Caco-2 (cell line): ENCODE measurements at places on chromosomes 6 and 20.

DNA sequence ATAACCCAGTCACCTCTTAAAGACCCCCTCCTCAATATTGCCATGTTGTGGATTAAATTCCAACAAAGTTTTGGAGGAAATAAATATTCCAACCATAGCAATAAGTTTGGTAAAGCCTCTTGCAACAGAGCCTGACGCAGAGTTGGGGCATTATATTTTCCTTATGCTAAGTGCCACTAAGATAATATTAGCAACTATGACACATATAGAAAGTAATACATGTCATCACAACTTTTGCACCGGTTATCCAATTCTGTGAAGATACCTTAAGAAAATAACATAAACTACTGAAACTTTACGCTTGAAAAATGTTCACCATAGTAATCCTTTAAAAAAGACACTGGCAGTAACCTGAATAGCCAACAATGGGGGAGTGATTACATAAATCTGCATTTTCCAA, 52.2 kb upstream of the TRERF1 start:
- no peak for DNase-seq

DNA sequence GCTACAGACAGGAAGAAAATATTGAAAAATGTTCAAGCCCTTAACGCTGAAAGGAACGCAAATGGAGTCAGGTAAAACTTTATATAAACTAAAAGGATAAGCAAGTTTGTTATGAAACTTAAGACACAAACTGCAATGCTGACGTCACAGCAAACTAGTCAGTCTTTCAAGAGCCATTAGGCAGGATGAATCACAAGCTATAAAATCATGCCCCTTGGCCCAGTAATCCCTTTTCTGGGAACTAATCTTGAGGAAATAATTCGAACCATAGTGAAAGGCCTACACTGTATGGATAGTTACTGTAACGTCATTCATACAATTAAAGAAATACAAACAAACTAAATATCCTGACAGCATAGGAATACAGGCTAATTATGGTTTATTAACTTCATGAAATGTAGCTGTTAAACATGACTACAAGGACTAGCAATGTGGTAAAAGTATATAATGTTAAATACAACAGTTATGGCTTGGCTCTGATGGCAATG, 42.7 kb upstream of the HINT3 start:
- no peak for DNase-seq

GRCh38 chr6:64266351-64266821, 630.8 kb downstream of the PHF3 start:
- DNase-seq = no peak

DNA sequence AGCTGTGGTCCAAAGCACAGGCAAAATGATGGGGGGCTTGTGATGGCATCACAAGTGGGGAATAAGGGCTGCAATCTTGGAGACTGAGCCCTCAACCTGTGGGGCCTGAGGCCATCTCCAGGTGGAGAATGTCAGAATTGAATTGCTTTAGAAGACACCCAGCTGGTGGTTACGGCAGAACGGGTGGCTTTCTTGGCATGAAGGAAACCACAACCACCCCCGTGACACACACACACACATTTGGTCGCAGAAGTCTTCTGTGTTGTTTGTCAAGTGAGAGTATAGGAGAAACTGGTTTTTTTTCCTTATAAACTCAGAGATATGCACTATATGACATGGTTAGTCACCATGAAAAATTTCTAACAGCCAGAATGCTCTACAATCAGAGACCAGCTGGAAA, 139.5 kb upstream of the CDH4 start:
- no peak for DNase-seq

- DNase-seq = no peak
Measured at GRCh38 chr20:7859356-7859802, 80.9 kb downstream of the HAO1 start.

DNA sequence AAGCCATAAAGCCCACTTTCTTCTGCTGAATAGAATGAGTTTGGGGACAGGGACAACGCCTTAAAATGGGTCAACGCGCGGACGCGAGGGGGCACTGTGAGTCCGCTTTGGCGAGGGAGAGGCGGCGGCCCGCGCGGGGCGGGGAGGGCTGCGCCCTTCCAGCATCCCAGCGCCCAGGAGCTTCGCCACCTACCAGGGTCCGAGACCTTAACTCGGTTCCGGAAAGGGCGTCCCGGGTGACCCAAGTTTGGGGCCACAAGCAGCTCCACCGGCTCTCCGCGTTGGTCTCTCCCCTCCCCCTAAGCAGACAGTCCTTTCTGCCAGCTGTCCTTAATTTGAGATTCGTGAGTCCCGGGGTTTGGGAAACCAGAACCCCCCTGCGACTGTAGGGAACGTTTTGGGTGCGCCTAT, 1.8 kb upstream of the SAMD5 start:
- DNase-seq = peak; percentile 86

GRCh38 chr20:40939667-40940066, 89.0 kb upstream of the TOP1 start:
- no peak for DNase-seq

DNA sequence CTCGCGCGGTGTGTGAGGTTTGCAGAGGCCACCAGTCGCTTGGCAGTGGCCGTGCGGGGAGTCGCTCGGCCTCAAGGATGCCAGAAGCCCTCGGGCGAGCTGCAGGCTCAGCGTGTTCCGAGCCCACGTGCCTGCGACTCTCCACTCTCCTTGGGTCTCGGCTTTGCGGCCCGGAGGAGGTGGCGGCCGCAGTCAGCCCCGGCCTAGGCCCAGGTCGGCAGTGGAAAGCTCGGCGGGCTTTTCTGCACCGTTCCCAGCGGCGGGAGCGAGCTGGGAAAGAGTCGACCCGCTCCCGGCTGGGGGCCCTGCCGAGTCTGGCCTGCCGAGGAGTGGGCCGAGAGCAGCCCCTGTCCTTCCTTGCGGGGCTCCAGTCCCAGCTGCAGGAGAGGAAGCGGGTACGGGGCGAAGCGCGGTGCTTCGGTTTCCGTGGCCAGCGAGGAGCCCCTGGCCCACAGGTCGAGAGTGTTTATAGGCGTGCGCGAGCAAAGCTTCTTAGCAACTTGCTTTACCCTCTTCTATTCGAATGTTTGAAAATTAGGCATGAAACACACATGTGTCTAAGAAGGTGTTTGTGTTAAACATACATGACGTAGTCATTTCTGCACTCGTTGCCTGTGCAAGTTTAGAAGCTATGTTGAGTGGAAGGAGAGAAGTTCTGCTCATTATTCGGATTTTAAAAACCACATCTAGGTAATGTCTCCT, 5.6 kb downstream of the FOXC1 start:
- no peak for DNase-seq

DNA sequence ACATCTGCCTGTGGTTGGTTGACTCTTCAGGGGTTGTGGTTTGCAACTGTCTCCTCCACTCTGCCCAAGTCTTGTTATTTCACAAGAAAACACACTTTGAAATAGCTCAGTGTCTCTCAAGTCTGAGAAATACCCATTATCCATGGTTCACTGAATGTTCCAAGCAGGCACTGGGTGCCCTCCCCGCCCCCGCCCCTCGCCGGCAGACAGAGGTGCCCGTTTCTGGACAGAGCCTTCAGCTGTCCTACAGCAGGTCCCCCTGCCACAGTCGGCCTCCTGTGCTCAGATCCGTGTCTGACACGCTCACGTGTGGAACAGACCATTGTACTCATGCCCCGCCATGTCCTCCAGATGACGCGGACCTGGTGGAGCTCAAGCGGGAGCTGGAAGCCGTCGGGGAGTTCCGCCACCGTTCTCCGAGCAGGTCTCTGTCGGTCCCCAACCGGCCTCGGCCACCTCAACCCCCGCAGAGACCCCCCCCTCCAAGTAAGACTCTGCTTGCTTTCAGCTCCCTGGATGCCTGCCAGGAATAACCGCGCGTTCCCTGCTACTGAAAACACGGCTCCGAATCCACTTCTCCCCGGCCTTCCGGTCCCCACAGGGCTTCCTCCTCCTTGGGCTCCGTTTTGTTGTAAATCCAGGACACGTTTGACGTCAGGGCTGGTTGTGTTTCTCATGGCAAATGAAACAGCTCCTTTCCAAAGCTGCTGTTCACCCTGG, 81.4 kb downstream of the SERAC1 start:
- DNase-seq = no peak

DNA sequence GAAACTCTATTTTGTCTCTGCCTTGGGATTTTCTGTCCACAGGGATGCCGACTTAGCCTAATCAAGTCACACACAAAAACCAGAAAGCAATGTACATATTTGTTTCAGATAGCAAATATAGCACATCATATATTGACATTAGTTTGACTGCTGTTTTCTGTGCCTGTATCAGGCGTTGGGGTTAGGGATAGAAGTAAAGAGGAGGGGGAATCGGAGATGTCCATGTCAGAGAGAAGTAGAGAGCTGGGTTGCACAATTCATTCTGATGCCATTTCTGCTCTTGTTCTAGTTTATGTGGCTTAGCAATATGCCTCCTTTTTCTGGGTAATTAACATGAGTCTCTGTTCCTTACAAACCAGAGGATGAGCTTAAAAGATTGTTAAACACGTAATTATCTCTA, 14.7 kb upstream of the IPCEF1 start:
- peak; percentile 57 for DNase-seq

DNA sequence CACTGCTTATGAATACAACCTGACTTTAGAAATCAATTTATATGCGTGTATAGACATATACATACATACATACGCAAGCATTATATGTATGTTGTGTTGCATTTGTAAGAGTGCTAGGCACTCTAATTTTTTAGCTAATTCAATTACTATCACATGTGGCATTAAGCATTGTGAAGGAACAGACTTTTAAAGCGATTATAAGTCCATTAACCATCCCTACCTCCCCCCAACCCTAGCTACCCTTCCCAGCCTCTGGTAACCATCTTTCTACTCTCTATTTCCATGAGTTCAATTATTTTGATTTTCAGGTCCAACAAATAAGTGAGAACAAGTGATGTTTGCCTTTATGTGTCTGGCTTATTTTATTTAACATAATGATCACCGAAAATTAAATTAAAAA, 453.8 kb downstream of the DOK5 start:
- no peak for DNase-seq

DNA sequence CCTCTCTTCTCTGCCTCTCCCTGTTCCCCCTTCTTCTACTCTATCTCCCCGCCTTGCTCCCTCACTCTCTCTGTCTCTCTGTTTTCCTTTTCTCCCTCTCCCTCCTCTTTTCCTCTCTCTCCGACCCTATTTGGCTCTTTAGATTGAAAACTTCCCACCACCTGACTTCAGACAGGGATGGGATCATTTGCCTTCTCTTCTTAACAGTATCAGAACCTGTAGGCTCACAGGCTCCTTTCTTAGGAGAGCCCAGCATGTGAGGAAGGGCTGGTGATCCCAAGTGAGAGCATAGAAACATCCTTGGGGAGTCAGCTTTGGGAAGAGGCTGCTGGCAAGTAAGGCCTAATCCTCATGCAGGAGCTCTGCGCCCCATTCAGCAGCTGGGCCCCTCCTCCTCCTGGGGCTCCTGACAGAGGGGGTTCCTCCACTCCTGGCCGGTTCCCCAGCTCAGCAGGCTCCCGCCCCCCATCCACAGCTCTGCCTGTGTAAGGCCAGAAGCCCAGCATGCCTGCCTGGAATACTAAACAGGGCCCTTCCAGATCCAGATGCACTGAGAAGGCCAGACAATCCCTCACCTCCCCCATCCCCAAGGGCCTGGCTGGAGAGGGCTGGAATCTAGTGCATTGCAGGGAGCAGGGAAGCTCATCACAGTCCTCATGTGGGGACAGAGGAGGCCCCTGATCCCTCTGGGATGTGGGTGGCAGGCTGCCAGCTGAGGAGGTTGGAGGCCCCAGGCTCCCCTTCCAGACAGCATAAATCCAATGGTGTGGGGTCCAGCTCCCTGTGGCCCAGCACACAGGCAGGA, 93.4 kb downstream of the PTPRT start:
- no peak for DNase-seq

GRCh38 chr6:49305010-49305409, 158.0 kb downstream of the MMUT start:
- no peak for DNase-seq

DNA sequence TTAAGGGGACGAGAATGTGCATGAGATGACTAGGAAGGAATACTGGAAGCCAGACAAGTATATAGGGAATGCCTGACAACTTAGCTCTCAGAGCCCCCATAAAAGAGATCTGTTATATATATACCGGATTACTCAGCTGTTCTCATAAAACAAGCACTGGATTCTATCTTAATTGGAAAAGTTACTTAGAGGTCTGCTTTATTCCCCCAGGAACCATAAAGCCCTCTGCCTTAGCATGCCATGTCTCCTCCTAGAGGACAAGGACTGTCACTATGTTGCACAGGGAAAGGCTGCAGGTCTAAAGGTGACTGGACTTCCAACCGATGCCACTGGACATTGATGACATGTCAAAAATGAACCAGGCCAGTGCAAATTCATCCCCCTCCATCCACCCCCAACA, 6.4 kb downstream of the EXOC2 start:
- peak; percentile 21 for DNase-seq

DNA sequence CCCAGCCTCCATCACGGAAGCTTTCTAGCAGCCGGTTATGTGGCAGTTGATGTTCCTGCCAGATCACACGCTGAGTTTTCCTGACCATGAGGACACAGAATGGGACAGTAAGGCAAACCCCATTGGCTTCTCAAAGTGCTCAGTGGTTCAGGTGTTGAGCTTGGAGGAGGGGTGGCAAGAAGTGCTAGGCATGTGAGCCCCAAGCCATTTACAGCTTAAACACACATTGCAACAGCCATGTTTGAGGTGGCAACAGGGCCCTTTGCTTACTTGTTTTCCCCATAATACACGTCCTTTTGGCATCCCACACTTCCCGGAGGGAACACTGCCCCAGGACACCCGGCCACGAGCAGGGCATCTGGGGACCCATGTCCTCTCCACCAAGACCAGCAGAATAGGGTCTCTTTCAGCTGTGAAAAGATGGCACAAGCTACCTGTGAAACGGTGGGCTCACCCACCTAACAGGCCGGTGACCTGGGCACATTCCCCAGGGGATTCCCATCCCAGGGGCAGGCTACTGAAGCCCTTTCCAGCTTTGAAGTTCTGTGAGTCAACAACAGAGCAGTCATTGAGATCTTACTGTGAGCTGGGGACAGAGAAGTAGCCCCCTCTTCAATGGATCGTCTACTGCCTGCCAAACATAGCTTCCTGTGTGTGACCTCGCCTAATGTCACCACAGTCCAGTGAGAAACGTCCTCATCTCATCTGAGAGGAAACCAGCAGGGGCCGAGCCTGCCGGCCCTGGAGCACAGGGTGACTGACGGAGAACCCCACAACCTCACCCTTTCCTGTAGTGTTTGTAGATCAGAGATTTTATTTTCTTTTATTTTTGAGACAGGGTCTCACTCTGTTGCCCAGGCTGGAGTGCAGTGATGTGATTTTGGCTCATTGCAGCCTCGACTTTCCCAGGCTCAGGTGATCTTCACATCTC, 4.0 kb upstream of the TLDC2 start:
- DNase-seq = no peak

- DNase-seq = no peak
Measured at GRCh38 chr20:49786196-49786595, 26.4 kb upstream of the SLC9A8 start.
